Keratinocyte (primary cell): ENCODE measurements at places on chromosomes 6 and 20.

- DNase-seq: no peak
These were observed 768 bp upstream of the FYN start for GRCh38 chr6:111874025-111874415.

DNA sequence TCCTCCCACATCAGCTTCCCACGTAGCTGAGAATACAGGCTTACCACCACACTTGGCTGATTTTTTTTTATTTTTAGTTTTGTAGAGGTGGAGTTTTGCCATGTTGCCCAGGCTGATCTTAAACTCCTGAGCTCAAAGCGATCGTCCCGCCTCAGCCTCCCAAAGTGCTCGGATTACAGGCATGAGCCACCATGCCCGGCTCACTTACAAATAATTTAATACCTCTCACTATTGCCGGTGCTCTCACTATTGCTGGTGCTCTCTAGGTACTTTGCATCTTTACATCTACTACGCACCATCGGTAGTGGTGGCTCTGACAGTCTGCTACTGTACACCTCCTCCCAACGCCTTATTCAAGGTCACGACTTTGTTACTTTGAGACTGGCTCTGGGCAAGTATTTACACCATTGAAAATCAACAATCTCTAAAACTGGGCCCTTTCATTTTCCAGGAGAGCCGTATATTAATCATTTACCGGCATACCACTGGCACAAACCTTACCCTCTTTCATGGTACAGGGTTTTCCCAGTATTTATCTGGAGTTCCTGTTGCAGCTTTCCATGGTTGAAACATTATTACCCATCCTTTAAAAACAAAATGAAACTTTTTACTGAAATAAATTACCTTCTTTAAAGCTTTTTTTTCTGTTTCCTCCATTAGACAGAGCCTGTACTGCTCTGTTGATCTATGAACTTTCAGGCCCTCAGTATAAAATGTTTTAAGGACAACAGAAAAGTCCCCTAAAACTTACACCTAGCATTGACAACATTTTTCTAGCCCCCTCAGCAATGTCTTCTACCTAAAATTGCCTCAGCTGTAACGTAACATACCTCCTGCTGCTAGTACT lies 259.6 kb upstream of the PLCB4 start:
- no peak for DNase-seq

- no peak for DNase-seq
These were observed 44.1 kb downstream of the NKX2-4 start for GRCh38 chr20:21353236-21353635.

DNA sequence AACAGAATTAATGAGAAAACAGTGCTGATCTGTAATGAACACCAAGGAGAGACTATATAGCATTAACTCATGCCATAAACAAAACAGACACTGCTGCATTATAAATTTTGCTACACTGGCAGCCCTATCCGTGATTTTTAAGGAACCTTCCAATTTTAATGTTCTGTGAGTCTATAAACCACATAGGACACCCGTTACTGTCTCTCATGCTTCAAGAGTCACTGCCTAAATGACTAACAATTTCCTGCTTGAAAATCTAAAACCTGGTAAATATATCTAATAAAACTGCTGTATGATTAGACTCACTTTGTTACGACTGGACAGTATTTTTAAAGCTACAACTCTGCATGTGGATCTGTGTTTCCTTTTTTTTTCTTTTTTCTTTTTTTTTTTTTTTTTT lies 8.7 kb downstream of the CHD6 start:
- no peak for DNase-seq

- no peak for DNase-seq
These were observed 89.5 kb downstream of the MAP3K7 start for GRCh38 chr6:90497411-90497810.

DNA sequence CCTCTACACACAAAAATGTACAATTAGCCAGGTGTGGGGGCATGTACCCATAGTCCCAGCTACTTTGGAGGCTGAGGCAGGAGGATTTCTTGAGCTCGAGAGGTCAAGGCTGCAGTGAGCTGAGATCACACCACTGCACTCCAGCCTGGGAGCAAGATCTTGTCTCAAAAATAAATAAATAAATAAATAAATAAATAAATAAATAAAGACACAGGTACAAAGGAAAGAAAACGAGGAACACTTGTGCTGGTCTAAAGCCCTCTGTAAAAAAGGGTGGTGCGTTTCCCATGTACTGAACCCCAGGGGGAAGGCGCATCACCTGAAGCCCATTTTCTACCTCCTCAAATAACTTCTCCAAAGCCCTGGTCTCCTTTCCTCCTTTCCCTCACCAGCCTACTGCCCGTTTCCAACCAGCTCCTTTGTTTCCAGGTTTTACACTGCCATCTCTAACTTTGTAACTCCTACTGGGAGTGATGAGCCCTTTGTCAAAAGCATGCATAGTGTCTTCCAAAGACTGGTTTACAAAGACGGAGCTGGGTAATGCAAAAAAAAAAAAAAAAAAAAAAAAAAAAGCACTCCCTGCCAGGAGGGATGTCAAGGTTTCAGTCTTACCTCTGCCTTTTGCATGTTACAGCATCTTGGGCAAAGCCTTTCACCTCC lies 81.5 kb upstream of the SOX4 start:
- DNase-seq: no peak

GRCh38 chr6:13593720-13594119 lies 19.3 kb downstream of the SIRT5 start:
- no peak for DNase-seq

DNA sequence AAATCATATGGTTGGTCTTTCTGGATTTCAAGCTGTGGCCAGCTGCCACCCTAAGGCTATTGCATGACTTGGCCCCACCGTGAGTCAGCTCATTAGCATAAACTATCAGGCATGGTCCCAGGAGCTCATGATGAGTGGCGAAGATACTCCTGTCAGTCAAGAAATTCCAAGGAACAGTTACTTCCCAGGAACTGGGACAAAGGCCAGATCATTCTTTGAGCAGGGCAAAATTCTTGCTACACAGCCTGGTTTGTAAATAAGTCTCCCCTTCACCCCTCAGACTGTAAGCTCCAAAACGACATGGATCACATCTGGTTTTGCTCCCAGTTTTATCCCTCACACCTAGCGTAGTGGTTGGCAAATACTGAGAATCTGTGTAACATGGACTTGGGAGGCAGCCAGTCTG lies 33.0 kb upstream of the KIAA1586 start:
- DNase-seq: peak; percentile 42

- DNase-seq: no peak
These were observed 280.2 kb downstream of the COL12A1 start for GRCh38 chr6:74925683-74926082.

- DNase-seq: no peak
These were observed 14.7 kb downstream of the PI16 start for GRCh38 chr6:36969240-36969691.

- no peak for DNase-seq
These were observed 68.8 kb upstream of the TNFAIP3 start for GRCh38 chr6:137798261-137798660.

DNA sequence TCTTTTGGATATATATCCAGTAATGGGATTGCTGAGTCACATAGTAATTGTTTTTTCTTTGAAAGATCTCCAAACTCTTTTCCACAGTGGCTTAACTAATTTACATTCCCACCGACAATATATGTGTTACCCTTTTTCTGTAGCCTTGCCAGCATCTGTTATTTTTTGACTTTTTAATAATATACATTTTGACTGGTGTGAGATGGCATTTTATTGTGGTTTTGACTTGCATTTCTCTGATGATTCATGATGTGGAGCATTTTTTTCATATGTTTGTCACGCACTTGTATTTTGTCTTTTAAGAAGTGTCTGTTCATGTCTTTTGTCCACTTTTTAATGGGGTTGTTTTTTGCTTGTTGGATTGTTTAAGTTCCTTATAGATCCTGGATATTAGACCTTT lies 58.9 kb upstream of the OPRM1 start:
- no peak for DNase-seq

- DNase-seq: no peak
These were observed 47.5 kb downstream of the KCNQ5 start for GRCh38 chr6:72669324-72669723.

- DNase-seq: no peak
These were observed 420.6 kb downstream of the COL12A1 start for GRCh38 chr6:74785236-74785635.

DNA sequence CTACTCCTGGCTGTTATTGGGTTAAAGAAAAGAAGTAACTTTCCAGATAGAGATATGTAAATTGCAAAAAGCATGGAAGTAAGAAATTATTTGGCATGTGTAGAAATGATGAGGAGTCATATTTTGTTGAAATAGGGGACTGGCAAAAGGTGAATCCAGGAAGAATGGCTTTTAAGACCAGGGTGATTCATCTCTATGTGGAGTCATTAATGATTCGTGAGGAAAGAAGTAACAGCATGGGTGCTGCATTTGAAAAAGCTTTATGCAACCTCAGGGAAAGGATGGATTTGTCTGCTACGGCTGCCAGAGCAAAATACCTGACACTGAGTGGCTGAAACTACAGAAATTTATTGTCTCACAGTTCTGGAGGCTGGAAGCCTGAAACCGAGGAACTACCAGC lies 14.8 kb upstream of the SYNE1 start:
- DNase-seq: no peak

DNA sequence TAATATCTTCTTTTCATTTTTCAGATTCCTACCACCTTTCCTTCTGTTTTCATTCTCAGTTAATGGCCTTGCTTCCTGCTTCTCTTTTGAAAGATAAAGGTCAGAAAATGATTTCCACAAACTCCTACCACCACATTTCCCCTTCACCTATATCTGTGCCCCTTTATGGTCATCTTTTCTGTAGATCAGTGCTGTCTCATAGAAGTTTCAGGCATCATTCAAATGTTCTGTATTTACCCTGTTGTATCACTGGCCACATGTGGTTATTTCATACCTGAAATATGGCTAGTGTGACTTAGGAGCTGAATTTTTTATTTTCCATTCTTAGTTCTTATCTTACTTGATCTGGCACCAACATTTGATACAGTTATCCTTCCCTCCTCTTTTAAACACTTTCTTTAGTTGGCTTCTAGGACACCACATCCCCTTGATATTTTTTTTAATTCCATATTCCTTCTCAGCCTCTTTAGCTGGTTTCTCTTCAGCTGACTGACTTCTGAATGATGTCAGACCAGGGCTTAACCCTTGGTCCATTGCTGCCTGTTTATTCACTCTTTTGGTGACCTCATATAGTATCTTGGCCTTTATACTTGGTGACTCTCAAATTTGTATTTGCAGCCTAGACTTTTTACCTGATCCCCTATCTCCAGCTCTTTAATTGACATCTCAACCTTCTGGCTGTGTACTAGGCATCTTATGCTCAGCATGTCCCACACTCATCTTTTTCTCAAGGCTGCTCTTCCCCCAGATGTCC lies 81.0 kb downstream of the ATRN start:
- no peak for DNase-seq

- no peak for DNase-seq
These were observed 725 bp downstream of the OSER1 start for GRCh38 chr20:44209686-44210405.

DNA sequence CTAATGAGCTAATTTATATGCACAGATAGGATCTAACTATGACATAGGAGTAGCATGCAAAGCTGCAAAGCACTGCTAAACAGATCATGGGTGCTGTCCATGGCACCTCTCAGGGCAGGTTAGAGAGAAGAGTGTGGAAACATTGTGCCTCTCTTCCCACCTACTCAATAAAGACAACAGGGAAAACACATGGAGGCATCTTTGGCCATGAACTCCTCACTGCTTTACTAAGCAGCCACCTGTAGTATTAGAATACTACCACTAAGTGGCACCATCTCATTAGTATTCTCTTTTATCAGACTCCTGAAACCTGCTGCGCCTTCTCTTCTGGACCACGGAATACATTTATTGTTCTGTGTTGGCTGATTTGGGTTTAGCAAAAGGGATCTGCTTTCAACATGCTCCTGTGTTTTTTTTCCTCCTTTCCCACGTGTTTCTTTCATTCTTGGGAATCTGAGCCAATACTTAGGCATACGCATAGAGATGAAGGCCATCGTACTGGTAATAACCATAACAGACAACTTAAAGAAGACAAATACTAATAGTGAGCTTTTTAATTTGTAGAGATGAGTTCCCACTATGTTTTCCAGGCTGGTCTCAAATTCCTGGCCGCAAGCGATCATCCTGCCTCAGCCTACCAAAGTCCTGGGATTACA lies 9.4 kb upstream of the HDDC2 start:
- DNase-seq: no peak

DNA sequence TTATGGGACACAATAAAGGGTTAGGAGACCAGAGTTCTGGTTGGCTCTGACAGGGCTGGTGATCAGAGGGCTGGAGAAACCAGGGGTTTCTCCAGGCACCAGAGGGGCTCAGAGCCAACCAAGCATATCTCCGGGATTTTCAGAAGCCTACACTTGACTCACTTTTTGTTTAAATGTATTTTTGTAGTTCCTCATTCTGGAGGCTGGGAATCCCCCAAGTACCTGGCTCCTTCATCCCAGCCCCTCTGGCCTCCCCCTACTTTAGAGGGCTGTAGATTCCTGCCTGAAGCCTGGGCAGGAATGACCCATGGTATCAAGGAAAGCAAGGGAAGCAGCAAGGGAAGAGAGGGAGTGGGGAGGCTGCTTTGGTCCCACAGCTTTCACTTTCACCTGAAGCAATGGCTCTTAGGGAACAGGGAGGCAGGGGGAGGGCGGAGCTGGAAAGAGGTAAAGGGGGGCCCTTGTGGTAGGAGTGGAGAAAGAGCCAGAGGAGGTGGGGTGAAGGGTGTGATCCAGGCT lies 973 bp downstream of the CD40 start:
- DNase-seq: no peak

- DNase-seq: no peak
These were observed 438.6 kb downstream of the CDC5L start for GRCh38 chr6:44826025-44826676.

- no peak for DNase-seq
These were observed 26.4 kb upstream of the PHF3 start for GRCh38 chr6:63609231-63609630.

GRCh38 chr6:76403064-76403463 lies 330.6 kb upstream of the IMPG1 start:
- no peak for DNase-seq

DNA sequence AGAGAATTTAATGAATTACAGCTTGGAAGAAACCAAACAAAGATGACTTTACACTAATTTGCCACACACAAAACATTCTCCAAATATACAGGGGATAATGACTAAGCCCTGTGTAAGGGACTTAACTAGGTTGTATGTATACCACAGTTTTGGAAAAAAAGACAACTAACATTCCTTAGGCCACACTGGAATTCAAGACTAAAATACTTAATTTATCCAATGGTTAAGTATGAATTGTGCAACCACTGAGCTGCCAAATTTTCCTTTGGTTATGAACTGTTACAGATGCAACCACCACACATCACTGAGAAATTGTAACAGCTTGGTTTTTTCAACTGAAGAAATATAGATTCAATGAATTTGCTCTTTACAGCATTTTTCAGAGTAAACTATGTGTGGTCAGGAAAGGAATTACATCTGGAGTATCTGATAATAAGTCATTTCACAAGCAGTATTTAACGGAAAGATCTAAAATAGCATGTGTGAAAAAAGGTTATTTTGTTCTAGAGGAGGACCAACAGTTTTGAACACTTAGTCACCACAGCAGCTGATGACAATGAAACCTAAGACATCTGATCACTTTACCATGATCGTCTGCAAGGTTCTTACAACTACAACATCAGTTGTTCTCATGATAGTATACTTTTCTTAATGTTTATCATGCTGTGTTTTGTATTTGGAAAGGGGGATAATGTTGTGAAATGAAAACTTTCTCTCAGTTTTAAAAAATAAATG lies 318.8 kb downstream of the BCKDHB start:
- DNase-seq: peak; percentile 58
